Left lobe of liver (tissue), 2 donors: ENCODE measurements at places on chromosomes 2 and 18.
A peak's percentile ranks its signal among the peaks of the same experiment; 100 is the strongest.

DNA sequence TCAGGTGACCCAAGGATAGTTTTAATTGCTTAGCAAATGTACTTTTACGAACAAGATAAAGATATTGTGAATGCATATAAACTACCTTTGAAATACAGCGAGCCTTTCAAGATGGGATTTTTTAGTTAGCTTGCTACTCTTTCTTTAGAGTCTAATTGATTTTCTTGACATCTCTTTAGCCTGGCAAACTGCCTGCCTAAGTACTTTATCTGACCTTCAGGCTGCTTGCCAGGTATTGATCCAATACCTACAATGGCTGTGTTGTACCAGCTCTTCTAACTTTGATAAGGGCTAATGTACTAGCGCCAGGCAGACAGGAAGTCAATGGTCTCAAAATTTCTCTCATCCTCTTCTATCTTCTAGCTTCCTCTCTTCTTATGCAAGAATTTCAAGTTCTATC, 414.4 kb upstream of the ACVR2A start:
- peak; percentile 78 for DNase-seq

- no peak for DNase-seq
Observed at GRCh38 chr18:25915907-25916306, 174.5 kb downstream of the SS18 start.

- no peak for DNase-seq
Observed at GRCh38 chr2:229408356-229408755, 137.3 kb upstream of the PID1 start.

DNA sequence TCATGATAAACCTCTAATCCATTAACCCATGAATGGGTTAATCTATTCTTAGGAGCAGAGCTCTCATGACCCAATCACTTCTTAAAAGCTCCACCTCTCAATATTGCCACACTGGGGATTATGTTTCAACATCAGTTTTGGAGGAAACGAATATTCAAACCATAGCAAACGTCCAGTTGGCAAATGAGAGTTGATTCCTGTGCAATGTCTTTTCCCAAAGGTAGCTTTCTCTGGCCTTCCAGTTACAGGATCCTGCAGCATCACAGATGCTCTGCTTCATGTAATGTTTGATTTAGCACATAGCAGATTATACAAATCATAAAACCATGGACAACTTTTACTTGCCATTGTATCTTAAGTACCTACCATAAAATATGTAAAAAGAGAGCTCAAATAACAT, 481.0 kb downstream of the TNS1 start:
- DNase-seq, result no peak

DNA sequence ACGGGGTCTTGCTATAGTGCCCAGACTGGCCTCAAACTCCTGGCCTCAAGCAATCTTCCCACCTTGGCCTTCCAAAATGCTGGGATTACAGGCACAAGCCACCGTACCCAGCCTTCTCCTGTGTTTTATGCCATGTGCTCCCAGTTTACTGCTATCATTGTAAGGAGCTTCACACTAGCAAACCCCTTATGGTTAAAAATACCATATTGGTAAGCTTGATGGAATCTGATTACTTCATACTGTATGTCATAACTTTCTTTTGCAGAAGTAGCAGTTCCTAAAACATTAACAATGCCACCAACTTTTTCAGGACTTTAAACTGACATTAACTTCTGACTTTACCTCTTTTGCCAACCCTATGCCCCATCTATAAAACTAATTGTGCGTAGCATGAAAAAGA, 36.2 kb downstream of the HAT1 start:
- DNase-seq, result no peak
